ENCODE measurements at places on chromosomes 5 and 9.
A peak's percentile ranks its signal among the peaks of the same experiment; 100 is the strongest.

DNA sequence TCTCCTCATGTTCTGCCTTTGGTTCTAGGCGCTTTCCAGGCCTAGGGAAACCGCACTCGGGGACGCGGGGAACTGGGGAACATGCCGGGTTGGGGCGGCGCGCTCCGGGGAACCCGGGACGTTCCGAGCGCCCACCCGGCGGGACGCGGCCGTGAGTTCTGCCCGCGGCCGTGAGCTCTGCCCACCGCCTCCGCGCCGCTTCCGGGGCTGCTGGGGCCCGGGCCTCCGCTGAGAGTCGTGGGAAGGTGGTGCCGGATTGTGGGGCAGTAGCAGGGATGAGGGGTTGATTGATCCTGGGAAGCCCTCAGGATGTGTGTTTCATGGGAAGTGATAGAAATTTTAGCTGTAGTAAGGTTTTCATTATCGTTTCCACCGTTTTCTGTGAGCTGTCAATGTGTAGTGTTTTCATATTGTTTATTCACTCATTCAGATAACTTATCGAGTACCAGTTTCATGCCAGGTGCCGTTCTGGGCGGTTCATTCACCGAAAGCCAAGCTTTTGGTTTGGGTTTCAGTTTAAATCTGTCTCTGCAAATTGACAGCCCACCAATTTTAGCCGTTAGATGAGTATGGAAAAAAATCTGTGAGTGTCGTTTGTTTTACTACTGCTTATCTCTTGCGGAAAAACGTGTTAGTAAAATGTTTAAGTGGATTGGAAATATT, 657 bp downstream of the MTRR start:
- DNase-seq = no peak

GRCh38 chr5:89397096-89397495, 514.1 kb upstream of the MEF2C start:
- DNase-seq = no peak

DNA sequence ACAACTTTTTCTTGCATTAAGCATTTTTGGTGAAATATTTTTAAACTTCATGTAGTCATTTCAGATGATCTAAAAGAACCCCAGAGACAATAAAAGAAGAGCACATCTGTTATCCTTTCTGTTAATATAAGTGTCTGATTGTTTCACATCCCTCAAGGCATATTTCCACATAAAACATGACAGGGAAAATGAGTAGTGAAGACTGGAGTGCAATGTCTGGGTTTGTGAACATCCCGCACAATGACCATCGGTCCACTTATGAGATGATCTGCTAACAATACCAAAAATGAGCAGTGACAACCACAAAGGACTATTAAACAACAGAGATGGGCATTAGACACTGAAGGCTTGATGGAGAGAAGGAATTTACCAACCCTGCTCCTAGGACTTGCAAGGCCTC, 209.1 kb downstream of the NR2F1-AS1 start:
- no peak for DNase-seq

DNA sequence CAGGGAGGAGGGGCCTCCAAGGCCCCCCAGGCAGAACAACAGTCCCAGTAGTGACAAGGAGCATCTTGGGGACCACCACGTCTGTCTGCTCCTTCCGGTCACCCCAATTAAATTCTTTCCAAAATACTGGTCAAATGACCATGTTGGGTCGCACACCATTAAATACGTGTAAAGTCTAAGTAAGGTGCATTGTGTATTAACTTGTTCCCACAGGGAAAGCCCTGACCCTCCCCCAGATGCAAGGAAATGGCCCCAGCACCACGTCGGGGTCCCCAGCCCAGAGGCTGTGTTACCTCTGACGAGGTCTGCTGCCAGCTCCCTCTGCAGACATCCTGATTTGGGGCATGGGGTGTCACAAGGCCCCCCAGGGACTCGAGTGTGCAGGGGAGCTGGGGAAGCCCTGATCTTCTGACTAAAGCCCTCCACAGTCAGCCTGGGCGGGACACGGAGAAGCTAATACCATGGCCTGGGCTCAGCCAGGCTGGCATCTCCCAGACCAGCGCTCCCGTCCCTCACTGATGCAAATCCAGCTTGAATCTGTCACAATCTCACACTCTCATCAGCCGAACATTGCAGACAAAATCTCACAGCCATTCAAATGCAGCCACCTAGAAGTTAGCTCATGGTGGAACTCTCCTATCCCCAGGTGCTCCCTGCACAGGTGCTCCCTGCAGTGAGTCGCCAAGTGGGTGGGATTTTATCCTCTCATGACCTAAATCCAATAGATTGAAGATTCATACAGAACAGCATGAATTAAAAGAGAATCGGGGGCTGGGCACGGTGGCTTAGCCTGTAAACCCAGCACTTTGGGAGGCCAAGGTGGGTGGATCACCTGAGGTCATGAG, 13.6 kb downstream of the TERT start:
- DNase-seq = no peak

DNA sequence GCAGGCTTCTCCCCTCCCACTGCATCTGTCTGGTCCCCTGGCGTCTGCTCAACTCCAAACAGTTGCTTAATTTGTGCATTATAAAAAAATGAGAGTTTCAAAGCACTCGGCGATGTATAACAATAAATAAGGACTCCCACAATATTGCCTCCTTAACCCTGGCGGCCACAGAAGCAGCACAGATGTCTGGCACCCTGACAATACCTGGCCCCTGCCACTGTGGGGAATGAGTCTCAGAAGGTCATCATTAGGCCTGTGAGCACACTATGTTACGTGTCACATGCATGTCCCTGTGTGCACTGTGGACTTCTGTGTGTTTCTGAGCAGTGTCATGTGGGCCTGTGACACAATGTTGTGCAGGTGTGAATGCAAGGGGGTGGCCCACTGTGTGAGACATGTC, 236.5 kb downstream of the PBX3 start:
- no peak for DNase-seq

- DNase-seq = no peak
These were observed 124.3 kb upstream of the ICE1 start for GRCh38 chr5:5298068-5298633.

GRCh38 chr9:7707934-7708333, 91.6 kb downstream of the DMAC1 start:
- DNase-seq = no peak

DNA sequence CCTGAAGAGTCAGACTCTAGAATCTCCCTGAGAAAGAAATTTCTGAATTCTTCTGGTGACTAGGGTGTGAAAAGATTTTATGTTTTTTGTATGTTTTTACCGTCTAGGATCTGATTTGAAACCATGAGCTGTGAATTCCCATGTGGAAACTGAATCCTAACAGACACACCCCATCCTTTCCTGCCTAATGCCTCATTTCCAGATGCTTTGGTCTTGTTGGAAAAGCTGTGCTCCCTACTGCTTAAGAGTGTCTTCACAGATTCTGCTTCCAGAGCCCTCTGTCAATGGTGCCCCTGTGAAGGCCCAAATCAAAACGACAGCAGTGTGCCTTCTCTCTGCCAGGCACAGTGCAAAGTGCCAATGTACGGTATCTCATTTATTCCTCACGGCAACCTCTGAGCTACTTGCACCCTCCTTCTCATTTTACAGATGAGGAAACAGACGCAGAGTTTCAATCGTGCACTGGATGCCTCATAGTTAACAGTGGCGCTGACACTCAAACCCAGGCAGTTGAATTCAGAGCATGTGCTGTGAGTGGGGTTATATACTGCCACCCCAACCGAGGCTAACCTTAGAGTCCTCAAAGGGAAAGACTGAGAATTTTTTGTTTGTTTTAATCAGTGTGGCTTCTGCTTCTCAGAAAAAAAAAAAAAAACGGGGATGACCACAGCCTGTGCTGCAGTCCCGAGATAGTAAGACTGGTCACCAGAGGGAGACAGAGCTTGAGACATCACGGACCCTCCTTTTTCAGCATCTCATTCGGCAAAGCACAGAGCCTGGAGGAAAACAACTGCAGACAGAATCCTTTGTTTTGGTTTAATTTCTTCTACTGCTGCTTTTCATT, 188.4 kb downstream of the SNCAIP start:
- DNase-seq = peak; percentile 46

GRCh38 chr5:136054142-136055019, 25.6 kb downstream of the TGFBI start:
- DNase-seq = no peak

- no peak for DNase-seq
These were observed 4.6 kb upstream of the TRAF2 start for GRCh38 chr9:136881691-136882108.

GRCh38 chr5:150172556-150172955, 6.0 kb downstream of the CDX1 start:
- DNase-seq = no peak

DNA sequence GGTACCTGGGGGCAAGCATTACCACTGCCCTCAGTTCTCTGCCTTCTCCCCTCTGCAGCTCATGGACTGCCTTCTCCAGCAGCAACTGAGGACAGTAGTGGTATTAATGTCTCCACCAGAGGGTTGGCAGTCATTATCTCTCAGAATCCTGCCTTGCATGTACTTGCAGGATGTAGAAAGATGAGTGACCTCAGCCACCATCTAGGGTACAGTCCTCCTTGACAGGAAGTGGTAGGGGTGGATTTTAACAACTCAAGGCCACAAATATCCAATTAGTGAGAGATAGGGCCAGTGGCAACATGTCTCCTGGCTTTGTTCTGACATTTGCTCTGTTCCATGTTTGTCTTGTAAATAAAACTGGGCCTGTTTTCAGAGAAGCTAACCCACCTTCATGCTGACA, 47.2 kb downstream of the F2R start:
- DNase-seq = no peak

GRCh38 chr9:20552874-20553557, 69.3 kb downstream of the MLLT3 start:
- DNase-seq = no peak

DNA sequence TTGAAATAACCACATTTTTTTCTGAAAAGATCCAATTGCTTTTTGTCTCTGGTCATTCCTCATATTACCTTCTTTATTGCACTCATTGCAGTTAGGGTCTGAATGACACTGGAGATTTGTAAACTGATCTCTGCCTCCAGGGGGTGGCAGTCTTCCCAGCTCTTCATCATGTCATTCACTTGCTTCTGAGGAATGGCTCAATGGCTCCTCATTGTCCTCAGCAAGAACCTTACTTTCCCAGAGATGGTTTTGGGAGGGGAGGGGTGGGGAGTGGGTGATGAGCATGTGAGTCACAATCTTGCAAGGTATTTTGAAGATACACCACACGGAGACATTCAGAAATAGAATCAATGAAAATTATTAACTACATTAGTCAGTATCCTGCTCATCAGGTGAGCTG, 159.8 kb upstream of the GAS1 start:
- DNase-seq = no peak

GRCh38 chr5:25094219-25094618, 449.4 kb upstream of the CDH10 start:
- DNase-seq = no peak

GRCh38 chr5:76351176-76351575, 51.9 kb upstream of the IQGAP2 start:
- no peak for DNase-seq
